ENCODE measurements at places on chromosomes 16 and 17. TPM values are rescaled to one million over a fixed set of nuclear protein-coding genes. Genes with fewer than 3 reads are reported as not detected.

- DNase-seq, result no peak
Measured at GRCh38 chr17:68707031-68707430, 105.9 kb upstream of the FAM20A start.

GRCh38 chr17:47244697-47245096 lies 8.9 kb upstream of the ITGB3 start:
- no peak for DNase-seq

- DNase-seq, result no peak
Measured at GRCh38 chr16:74926805-74927204, 58.1 kb downstream of the WDR59 start.

DNA sequence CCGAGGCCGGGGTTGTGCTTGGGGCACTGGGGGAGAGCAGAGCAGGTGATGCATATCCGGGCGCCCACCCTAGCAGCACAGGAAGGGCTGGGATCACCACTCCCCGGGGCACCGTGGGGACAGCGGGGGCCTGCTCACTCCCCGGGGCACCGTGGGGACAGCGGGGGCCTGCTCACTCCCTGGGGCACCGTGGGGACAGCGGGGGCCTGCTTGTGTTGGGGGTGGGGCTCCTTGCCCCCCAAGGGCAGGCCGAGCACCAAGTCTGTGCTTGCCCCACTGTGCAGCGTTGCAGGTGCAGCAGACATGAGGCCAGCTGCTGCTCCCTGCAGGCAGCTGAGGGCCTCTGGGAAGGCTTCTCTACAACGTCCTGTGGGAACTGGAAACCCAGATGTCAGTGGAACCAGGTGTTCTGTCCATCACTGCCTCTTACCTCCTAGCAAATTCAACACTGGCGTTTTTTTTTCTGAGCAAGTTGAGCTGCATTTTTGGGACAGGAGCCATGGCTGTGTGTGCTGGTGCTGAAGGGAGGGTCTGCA lies 25.0 kb upstream of the ZNF750 start:
- no peak for DNase-seq

DNA sequence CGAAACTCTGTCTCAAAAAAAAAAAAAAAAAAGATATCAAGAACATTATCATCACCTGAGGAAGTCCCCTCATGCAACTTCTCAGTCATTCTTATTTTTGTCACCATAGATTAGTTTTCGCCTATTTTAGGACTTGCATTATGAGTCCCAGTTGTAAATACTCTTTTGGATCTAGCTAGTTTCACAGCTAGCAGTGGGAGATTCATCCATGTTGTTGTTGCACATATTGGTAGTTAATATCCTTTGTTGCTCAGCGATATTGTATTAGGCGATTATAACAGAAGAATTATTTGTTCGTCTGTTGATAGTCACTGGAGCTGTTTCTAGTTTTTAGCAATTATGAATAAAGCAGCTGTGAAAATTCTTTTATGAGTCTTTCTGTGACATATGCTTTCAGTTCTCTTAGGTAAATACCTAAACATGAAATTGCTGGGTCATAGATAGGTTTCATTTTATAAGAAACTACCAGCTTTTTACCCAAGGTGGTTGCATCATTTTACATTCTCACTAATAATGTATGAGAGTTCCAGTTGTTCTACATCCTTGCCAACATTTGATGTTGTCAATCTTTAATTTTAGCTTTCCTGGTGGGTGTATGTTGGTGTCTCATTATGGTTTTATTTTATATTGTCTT lies 40.7 kb upstream of the MAP3K14 start:
- DNase-seq, result no peak

BOLA2B gene
- 292 TPM for total RNA-seq

CHD3 gene
- 128 TPM for total RNA-seq

DNA sequence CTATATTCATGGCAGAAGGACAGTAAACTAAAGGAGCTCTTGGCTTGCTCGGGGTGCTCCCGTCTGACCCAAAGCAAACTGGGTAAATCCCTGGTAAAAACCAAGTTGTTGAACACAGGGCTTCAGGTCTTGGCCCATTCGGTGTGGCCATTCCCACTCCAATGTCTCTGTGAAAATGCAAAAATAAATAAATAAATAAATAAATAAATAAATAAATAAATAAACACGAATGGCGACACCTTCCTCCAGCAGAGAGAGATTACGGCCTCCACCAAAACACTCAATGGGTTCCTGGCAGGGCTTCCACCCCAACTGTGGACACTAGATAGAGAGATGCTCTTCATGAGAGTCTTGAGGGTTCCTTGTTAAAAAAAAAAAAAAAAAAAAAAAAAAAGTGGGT lies 325.3 kb downstream of the SOX9 start:
- DNase-seq, result no peak

DNA sequence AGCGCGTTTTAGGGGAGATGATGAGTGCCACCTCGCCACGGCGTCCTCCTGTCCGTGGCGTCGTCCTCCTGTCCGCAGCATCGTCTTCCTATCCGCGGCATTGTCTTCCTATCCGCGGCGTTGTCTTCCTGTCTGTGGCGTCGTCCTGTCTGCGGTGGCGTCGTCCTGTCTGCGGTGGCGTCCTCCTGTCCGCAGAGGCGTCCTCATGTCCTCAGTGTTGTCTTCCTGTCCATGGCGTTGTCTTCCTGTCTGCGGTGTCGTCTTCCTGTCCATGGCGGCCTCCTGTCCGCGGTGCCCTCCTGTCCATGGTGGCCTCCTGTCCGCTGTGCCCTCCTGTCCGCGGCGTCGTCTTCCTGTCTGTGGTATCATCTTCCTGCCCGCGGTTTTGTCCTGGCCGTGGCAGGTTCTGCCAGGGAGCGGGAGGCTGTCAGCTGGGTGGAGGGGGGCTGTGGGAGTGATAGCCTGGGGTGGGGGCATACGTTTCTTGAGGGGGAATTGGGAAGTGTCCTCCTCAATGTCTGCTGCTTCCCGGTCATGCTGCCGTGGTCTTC lies 30.9 kb downstream of the TBCD start:
- DNase-seq, result no peak

- no peak for DNase-seq
Measured at GRCh38 chr16:69319826-69320739, 8.9 kb downstream of the VPS4A start.

DNA sequence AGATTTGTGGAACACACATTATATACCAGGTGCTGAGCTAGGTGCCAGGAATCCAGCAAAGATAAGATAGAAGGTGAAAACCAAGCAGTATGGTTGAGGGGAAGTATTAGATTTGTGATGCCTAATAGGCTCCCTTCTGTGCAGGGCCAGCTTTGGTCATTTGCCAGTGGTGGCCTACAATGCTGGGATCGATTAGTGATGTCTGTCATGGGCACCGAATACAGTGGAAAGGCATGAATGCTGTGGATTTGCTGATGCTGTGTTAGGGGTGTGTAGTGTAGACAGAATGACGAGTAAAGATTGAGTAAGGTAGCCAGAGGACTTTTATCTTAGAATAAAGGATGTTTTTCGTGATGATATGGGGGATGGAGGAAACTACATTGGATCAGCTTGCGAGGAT lies 48.9 kb downstream of the SNX29 start:
- no peak for DNase-seq

DNA sequence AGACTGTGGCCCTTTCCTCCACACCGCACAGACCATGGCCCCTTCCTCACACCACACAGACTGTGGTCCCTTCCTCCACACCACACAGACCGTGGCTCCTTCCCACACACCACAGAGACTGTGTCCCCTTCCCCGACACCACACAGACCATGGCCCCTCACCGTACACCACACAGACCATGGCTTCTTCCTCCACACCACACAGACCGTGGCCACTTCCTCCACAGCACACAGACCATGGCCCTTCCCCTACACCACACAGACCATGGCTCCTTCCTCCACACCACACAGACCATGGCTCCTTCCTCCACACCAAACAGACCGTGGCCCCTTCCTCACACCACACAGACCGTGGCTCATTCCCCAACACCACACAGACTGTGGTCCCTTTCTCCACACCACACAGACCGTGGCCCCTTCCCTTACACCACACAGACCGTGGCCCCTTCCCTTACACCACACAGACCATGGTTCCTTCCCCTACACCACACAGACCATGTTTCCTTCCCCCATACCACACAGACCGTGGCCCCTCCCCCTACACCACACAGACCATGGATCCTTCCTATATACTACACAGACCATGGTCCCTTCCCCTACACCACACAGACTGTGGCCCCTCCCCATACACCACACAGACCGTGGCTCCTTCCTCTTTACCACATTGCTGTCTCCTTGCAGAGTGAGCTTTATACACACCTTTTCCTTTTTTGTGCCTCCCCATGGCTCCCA lies 297.5 kb upstream of the FOXF1 start:
- no peak for DNase-seq

GRCh38 chr17:29707212-29707571 lies 84.5 kb upstream of the CORO6 start:
- no peak for DNase-seq

GRCh38 chr16:7482032-7482431 lies 149.4 kb downstream of the RBFOX1 start:
- no peak for DNase-seq

SLC2A4 gene
- 3.2 TPM for total RNA-seq

GRCh38 chr17:27438348-27438998 lies 17.8 kb upstream of the KSR1 start:
- no peak for DNase-seq

EIF3CL gene
- total RNA-seq, result 169 TPM

RASL10B gene
- 9.1 TPM for total RNA-seq

KCNJ2 gene
- total RNA-seq, result 10.8 TPM

DNA sequence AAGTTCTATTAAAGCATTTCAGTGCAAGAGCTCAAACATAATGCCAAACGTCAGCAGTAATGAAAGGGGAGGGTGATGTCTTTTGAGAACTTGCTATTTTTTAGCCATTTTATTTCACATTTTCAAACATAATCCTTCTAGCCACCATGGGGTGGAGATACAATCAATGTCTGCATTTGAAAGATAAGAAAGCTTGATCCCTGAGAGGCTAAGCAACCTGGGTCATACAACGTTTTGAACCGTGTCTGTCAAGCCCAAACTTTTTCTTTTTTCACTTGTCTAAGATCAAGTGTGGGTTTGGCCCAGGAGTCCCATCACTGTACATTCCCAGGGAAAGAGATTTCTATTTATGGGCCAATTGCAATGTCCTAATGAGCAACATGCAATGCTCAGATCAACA lies 331.1 kb downstream of the SLC39A11 start:
- no peak for DNase-seq

KRT17 gene
- total RNA-seq, result 165 TPM

GRCh38 chr16:17633181-17633951 lies 162.6 kb upstream of the XYLT1 start:
- no peak for DNase-seq

- DNase-seq, result no peak
Measured at GRCh38 chr17:39134878-39135277, 16.6 kb downstream of the PLXDC1 start.

DNA sequence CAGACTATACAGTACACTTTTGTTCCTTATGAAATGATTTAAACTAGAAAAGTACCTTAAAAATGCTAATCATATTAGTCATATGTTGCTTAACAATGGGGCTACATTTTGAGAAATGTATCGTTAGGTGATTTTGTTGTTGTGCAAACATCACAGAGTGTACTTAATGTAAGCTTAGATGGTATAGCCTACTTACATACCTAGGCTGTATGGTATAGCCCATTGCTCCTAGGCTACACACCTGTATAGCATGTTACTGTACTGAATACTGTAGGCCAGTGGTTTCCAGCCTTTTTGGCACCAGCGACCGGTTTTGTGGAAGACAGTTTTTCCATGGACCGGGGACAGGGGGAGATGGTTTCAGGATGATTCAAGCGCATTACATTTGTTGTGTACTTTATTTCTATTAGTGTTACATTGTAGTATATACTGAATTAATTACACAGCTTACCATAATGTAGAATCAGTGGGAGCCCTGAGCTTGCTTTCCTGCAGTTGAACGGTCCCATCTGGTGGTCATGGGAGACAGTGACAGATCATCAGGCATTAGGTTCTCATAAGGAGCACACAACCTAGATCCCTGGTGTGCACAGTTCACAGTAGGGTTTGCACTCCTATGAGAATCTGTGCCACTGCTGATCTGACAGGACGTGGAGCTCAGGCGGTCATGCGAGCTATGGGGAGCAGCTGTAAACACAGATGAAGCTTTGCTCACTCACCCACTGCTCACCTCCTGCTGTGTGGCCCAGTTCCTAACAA lies 35.0 kb upstream of the MRC2 start:
- DNase-seq, result no peak

DNA sequence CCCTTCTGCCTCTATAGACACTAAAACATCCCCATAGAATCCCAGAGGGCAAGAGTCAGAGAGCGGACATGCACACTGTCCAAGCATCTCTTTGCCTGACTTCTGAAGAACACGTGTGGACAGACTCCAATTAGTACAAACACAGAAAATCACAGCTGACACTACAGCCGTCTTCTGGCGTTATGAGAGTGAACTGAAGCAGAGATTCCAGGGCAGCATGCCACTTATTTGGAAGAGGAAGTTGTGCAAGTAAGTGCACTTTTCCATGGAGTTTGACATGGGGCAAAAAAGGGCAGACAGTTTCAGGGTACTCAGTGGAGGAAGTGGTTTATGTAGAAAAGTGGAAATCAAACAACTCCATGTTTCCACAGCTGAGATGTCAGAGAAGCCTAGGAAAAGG lies 16.8 kb upstream of the ZNF287 start:
- no peak for DNase-seq

PRAC1 gene
- total RNA-seq, result 9.6 TPM

GPR142 gene
- total RNA-seq, result 0.98 TPM

DNA sequence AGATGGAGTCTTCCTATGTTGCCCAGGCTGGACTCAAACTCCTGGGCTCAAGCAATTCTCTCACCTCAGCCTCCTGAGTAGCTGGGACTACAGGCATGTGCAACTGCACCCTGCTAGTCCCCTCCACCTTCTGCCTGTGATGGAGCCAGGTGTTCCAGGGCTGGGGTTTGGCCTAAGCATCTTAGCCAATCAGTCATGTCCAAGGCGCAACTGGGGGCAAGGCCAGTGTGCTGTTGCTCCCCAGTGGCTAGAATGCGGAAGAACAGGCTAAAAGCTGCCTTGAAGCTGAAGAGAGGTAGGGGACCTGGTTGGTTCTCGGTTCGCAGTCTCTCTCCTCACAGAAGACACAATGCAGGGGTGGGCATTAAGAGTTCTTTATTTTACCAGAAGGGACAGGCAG lies 18.6 kb downstream of the FLOT2 start:
- no peak for DNase-seq

- DNase-seq, result no peak
Measured at GRCh38 chr17:40069751-40070708, 7.3 kb downstream of the THRA start.

TMEM132E gene
- total RNA-seq, result not detected

DNA sequence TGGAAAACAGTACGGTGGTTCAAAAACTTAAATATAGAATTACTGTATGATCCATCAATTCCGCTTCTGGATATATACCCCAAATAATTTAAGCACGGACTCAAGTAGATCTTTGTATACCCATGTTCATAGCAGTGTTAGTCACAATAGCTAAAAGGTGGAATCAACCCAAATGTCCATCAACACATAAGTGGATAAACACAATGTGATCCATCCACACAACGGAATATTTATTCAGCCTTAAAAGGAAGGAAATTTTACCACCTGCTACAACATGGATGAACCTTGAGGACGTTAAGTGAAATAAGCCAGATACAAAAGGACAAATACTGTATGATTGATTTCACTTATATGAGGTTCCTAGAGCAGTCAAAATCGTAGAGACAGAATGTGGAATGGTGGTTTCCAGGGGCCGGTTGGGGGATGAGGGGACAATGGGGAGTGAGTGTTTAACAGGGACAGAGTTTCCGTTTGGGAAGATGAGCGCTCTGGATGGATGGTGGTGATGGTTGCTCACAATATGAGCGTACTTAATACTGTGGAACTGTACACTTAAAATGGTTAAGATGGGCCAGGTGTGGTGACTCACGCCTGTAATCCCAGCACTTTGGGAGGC lies 5.4 kb upstream of the RNF222 start:
- no peak for DNase-seq

Measured in vagina (tissue), 2 donors.